Activated effector memory CD4-positive, alpha-beta T cell treated with anti-CD3 and anti-CD28 coated beads, Interleukin-2, amount 50 U/mL, for 16 hours (primary cell): ENCODE measurements at places on chromosomes 11 and 22.

GRCh38 chr22:28402539-28402938, 277.1 kb downstream of the TTC28 start:
- no peak for DNase-seq

GRCh38 chr11:48109046-48109666, 107.5 kb upstream of the OR4B1 start:
- no peak for DNase-seq

GRCh38 chr11:1741741-1742140, 8.7 kb downstream of the IFITM10 start:
- DNase-seq, result peak; percentile 13

DNA sequence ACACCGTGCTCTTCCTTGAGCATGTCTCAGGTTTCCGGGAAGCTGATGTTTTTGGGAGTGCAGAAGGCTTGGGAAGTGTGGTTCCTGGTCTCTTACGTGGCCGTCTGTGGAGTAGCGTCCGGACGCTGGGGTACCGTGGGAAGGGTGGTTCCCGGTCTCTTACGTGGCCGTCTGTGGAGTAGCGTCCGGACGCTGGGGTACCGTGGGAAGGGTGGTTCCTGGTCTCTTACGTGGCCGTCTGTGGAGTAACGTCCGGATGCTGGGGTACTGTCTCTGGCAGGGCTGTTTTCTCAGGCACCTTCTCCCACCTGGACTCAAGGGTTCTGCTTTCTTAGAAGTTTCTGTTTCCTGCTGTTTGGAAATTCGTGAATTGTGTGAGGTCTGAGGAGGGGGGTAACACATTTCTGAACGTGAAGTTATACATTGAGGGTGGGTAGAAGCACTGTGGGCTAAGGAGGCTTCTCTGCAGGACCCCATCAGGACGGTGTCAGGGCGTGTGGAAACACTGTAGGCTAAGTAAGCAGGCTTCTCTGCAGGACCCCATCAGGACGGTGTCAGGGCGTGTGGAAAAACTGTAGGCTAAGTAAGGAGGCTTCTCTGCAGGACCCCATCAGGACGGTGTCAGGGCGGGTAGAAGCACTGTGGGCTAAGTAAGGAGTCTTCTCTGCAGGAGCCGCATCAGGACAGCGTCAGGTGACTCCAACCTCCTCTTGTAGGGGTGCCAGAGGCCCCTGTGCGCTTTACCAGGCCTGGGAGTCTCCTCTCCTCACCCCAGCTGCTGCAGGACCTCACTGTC, 5.3 kb upstream of the IFITM3 start:
- peak; percentile 58 for DNase-seq

DNA sequence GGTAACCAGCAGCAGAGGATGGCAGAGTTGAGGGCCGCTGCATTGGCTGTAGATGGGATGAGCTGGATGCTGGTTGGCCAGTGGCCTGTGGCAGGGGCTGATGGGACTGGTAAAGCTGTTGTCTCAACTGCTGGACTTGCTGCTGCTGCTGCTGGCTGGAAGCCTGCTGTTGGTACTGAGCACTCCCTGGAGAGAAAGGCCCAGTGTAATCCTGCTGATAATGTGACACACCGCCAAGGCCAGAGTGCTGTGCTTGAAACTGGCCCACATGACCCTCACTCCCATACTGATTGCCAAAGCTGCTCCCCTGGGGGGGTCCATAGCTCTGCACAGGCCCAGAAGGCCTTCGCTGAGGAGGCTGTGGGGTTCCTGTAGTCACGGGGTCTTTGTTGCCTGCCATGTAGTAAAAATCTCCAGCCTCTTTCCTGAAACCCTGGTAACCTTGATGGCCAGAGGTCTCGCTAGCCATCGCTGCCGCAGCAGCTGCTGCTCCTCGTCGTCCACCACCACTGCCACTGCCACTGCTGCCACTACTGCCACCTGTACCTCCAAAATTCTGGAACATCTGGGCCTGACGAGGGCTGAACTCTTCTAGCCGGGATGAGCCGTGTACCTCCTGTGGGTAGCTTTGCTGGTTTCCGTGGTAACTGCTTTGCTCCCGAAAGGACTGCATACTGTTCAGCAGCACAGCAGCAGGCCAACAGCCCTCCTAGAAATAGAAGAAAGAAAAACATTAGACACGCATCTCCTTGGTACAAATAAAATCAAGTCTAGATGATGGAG, 55.6 kb downstream of the TCF20 start:
- no peak for DNase-seq

- no peak for DNase-seq
These were observed 167.7 kb downstream of the CEP164 start for GRCh38 chr11:117495357-117495756.

DNA sequence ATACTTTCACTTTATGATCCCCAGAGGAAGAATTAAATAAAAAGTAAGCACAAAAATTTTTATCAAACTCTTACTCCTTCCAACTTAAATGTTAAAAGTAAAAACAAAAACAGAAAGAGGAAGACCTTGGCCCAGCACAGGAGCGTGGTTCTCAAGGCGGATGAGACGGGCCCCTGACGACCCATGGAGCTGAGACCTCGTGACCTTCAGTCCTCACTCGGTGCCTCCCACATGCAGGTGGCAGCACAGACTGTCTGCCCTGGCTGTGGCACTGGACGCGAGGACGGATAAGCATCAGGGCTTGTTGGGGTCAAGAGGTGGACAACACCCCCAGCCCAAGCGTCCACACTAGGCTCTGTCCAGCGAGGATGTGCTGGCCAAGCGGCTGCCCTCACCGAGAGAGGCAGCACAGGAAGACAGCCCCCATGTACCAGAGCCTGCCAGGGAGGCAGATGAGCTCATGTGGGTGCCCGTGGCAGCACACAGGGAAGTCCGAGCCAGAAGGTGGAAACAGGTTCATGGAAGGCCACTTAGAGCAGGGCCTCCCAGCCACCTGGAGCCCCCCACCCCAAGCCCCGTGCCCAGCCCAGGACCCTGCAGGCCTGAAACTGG, 1389.8 kb downstream of the TBC1D22A start:
- no peak for DNase-seq

DNA sequence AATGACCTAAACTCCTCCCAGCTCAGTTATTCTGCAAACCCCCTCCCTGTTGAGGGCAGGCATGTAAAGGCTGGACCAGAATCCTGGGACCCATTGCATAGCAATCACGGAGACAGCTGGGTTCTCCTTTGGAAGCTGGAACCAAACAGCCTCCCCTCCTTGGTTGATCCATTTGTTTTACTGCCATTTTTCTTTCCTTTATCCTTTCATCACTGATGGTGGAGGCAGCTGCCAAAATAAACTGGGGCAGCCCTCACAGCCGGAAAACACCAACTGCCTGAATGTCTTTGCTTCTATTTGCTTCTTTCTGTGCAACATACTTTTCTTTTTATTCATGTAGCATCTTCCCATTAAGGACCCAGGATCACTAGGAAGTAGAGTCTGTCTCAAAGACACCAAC, 150.0 kb upstream of the SYT13 start:
- DNase-seq, result no peak

DNA sequence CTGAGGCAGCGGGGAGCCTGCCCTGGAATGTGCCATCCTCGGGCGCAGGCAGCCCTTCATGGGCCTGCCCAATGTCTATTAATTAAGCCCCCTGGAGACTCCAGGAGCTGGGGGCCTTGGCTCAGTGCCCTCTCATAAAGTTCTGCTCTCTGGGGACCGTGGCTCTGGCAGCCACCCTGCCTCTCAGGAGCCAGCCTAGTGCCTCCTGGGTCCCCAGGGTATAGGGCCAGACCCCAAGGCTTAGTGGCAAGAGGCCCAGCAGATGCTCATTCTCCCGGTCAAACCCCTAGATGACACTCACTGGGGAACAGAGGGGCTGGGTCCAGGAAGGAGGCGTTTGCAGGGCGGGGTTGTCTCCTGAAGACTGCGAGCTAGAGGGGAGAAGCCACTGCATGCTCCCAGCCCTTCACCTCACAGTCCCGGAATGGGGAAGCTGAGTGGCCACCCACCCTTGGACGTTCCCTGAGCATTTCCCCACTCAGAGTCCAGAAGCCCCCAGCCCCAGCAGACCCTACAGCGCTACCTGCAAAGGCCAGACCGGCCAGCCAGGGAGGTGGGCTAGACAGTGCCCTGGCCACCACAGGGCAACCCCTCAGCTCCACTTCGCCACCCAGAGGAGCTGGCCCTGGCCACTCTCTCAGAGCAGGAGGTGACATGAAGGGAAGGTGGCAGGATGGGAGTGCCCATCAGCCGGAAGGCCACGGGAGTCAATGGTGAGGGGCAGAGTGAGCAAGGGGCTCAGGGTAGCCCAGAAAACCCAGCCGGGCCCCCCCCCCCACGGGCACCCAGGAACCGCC, 83.0 kb downstream of the CDKN1C start:
- DNase-seq, result no peak

GRCh38 chr11:132158091-132158490, 787.7 kb downstream of the NTM start:
- no peak for DNase-seq

- DNase-seq, result no peak
These were observed 4167.4 kb upstream of the OR11H1 start for GRCh38 chr22:11360632-11361031.
